ENCODE measurements at places on chromosomes 4 and X.

DNA sequence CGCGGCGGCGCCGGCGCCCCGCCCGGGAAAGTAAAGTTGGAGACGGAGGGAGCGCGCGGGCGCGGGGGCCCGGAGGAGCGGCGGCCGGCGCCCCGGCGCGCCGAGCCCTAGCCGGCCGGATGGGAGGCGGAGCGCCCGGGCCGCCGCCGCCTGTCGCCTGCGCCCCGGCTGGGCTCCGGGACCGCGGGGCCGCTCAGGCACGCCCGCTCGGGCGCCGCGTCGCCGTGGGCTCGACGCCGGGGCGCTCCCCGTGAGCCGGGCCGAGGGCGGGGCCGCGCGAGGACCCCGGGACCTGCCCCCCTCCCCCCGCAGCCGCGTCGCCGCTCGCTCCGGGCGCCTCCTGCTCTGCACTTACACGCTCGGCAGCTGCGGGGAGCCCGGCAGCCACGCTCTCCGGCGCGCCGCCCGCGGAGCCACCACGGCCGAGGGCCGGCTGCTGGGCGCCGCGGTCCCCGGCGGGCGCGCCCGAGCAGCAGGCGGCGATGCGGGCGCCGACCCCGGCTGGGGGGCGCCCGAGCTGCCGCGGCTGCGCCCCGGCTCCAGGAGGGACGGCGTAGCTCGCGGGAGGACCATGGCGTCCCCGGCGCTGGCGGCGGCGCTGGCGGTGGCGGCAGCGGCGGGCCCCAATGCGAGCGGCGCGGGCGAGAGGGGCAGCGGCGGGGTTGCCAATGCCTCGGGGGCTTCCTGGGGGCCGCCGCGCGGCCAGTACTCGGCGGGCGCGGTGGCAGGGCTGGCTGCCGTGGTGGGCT is at the start of gene ADRA2C:
Gene ADRA2C (plus strand): TSS at position 350 of the 749 bp plus-strand sequence. CDS start 222 bp downstream, at position 572.
- DNase-seq, result no peak

- no peak for DNase-seq
Measured at GRCh38 chr4:21307709-21308108, 607.5 kb downstream of the PACRGL start.

GRCh38 chrX:45830343-45830742 is 629.7 kb upstream of the DIPK2B start:
- no peak for DNase-seq

GRCh38 chr4:95059663-95060062 is 301.9 kb downstream of the BMPR1B start:
- DNase-seq, result no peak

DNA sequence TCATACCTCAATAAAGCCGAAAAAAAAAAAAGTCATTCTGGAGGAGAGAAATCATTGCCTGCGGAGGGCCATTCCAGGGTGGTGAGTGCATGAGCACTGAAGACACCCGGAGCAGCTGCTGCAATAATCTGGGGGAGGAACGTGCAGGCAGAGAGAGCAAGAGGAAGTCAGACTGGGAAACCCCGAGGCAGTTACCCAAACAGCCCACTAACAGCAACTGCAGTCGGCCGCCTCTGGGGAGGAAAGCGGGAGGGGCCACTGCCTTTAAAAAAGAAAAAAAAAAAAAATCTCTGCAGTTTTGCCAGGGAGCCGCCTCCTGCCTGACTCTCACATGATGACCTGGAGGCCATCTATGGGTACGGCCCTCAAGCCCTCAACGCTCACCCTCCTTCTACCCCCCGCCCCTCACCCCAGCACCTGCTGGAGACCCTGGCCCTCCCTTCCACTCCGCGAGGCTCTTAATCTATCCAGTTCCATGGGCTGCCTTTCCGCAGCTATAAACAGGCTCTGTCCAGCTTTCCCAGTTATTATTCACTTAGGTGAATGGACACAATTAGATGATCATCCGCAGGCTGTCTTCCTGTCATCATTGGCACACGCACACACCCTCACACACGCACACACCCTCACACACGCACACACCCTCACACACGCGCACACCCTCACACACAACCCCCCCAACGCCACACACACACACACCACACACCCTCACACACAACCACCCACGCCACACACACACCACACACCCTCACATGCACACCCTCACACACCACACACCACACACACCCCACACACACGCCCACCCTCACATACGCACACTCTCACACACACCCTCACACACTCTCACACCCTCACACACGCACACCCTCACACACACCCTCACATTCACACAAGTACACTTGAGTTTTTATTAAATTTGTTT is 3.4 kb upstream of the AVPR2 start:
- DNase-seq, result peak; percentile 39

DNA sequence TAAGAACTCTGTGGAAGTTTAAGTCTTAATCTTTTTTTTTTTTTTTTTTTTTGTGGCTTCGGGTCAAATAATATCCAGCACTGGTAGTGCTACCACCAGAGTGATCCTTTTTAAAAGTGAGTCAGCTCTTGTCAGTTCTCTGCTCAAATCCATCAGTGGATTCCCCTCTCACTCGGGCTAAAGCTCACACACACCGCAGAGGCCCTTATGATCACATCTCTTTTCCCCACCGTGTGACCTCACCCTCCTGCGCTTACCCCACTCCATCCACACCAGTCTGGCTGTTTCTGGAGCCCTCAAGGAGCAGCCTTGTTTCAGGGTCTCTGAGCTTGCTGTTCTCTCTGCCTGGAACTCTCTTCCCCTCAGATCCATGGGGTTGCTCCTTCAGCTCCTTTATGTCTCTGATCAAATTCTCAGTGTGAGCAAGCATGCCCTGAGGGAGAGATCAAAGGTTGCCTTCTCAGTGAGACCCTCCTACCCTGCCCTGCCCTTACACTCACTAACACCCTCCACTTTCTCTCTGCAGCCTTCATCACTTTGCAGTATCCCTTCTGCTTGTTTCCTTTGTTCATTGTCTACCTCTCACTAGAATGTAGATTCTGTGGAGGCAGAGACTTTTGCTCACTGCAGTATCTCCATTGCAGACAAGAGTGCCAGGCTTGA is 19.8 kb upstream of the BEND4 start:
- no peak for DNase-seq

- DNase-seq, result no peak
Measured at GRCh38 chr4:132297346-132297745, 851.7 kb upstream of the PCDH10 start.

- DNase-seq, result no peak
Measured at GRCh38 chr4:152112887-152113286, 352.1 kb upstream of the GATB start.

- peak; percentile 70 for DNase-seq
Measured at GRCh38 chrX:85503258-85504158, 124.0 kb upstream of the POF1B start.

DNA sequence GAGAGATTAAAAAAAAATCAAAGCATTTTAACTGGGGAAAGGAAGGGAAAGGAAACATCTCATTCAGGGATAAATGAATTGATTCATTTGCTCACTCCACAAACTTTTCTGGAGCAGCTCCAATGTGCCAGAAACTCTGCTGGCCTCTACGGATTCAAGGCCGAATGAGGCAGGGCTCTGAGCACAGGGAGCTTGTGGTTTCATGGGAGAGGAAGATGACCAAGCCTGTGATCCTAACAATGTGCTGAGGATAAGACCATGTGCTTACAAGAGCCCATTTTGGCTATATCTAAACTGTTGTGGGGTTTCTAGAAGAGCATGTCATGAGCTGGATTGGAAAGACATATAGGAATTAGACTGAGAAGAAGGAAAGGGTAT is 137.5 kb downstream of the ZNF674 start:
- no peak for DNase-seq

GRCh38 chrX:37302569-37302968 is 46.6 kb upstream of the PRRG1 start:
- DNase-seq, result no peak

DNA sequence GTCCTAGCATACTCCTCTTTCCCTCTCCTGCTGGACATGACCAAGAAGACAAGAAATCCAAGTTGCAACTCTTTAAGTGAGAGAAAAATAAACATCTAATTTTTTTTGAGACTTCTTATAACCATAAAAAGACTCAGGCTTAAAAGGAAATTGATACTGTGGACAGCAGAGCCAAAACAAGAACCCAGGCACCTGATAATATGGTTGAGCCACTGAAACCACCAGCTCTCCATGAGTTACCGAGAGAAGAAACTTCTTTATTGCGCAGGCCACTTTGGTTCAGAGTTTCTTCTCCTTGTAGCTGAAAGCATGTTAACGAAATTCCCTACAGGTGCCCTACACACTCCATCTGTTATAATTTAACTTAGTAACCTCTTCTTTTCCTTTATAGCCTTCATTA is 11.3 kb upstream of the SPCS3 start:
- DNase-seq, result no peak

DNA sequence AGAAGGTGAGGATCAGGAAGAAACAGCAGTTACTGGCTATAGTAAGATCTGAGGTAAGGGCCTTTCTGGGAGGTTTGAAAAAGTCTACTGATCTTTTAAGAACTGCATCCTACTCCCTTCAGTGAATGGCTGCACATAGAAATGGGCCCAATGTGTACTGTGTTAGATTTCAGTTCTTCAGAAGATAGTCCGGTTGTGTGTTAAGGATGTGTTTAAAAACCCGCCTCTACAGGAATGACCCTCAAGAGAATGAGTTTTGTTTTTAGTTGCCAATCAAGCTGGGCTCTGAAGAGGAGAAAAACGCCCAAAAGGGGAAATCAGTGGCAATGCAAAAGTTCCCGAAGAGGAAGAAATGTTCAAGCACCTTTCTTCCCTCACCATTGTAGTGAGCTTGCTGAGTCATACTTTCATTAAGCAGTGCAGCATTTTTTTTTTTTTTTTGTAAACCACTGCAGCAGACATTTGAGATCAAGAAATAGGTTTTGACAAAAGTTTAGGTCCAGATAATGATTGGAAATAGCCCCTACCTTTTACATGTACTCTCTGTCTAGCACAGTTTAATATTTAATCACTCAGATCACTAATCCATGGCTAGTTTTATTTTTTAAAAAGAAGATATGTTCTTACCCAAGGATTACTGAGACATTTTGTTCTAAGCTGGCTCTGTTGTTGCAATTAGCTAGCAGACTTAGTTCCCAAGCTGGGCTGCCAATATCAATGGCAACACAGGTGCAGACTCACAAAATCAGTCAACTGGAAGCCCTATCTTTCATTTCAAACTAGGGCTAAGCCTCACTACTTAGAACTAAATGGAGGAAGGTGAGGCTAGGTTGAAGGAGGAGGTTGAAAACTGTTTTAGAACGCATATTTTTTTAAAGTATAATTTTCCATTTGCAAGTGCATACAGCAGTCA is 7.0 kb upstream of the TRPC5OS start:
- no peak for DNase-seq

GRCh38 chrX:67734111-67734753 is 190.4 kb downstream of the AR start:
- no peak for DNase-seq

Data from NCI-H1417 treated with DMSO at 0.1 percent for 48 hours (cell line).